GF-D8 (cell line): ENCODE measurements at places on chromosomes 12 and 14.
A peak's percentile ranks its signal among the peaks of the same experiment; 100 is the strongest.

GRCh38 chr12:32558903-32559302 is 120.2 kb upstream of the DNM1L start:
- DNase-seq: no peak

- DNase-seq: no peak
Observed at GRCh38 chr14:68674538-68675232, 118.2 kb downstream of the ZFP36L1 start.

DNA sequence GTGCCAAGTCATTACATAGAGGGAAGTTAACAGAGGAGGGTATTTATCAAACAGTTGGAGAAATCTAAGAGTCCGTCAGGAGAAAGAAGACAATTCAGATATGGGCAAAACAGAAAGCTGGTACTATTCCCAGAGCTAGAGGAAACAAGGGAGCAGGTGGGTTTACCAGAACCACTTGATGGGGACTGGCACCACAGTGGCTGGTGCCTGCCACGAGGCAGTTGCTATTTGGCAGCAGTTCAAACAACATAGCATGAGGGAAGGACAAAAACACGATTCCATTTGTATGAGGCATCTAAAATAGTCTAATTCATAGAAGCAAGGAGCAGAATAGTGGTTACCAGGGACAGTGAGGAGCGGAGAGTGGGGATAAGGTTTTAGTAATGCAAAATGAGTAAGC is 24.6 kb upstream of the KLRD1 start:
- no peak for DNase-seq

- DNase-seq: no peak
Observed at GRCh38 chr14:70896981-70897380, 10.3 kb upstream of the PCNX1 start.

GRCh38 chr12:97167598-97167997 is 260.5 kb downstream of the NEDD1 start:
- DNase-seq: no peak

GRCh38 chr14:30708157-30708556 is 86.0 kb downstream of the SCFD1 start:
- DNase-seq: no peak

- peak; percentile 21 for DNase-seq
Observed at GRCh38 chr12:85076688-85077430, 40.7 kb downstream of the LRRIQ1 start.

DNA sequence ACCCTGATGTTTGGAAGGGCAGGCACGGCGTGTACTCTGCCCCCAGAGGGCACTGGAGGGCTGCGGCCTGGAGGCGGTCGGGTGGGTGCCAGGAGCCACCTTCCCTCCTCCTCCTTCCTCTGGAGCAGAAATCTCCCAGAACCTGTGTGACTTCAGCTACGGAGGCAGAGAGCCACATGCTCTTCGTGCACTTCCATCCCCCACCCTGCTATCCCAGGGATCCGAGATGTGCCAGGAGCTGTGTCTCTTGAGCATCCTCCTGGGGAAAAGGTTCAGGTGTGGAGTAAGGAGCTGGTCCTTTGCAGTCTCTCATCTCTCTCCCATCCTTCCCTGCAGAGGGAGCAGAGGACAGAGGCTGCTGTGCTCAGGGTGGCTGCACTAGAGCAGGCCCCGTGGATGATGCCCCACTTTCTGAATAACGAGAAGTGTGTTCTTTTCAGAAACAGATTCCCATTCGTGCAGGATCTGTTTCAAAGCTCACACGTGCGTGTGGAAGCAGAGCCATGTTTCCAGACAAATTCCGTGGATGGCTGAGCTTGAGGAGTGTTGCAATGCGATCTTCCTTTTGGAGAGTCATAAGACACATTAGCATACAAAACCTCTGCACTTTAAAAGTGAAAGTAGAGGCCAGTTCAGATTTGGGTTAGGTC is 162.9 kb downstream of the ADGRD1 start:
- no peak for DNase-seq

DNA sequence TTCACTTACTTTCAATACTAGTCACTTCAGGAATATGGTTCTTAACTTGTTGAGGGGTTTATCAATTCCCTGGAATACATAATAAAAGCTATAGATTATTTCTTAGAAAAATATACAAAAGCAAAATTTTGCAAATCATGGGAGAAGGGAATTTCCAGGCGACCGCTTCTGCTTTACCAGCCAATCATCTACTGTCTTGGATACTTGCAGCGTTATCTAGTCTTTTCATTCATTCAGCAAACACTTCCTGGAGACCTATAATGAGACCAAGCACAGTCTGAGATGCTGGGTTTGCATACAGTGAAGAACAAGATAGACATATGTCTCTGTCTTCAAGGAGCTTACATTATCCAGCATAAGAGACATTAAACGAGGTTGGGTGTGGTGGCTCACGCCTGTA is 1.5 kb upstream of the MRPL42 start:
- no peak for DNase-seq

- no peak for DNase-seq
Observed at GRCh38 chr14:99818503-99819036, 25.4 kb downstream of the EML1 start.

- no peak for DNase-seq
Observed at GRCh38 chr14:84144166-84144565, 1385.8 kb upstream of the FLRT2 start.

DNA sequence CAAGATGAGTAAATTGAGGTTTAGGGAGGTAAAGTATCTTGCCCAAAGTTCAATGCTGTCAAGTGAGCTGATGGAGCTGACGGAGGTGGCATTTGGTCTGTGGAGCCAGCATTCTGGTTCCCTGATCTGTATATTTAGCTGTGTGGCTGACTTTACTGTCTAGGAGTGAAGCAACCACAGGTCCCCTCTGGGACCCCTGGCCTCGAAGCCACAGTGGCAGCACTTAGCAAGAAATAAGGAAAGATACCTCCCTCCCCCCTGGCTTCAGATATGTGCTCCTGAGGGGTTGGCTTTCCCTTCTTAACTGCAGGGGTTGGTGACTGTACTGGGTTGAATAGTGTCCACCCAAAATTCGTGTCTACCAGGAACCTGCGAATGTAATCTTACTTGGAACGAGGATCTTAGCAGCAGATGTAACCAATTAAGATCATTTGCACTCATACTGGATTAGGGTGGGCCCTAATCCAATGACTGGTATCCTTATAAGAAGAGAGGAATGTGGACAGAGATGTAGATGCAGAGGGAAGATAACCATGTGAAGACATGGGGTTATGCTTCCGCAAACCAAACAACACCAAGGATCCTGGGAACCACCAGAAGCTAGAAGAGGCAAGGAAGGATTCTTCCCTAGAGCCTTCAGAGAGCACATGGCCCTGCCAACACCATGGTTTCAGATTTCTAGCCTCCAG is 2.0 kb upstream of the ACVR1B start:
- DNase-seq: no peak

GRCh38 chr12:132771126-132771838 is 9.7 kb upstream of the ANKLE2 start:
- peak; percentile 20 for DNase-seq

DNA sequence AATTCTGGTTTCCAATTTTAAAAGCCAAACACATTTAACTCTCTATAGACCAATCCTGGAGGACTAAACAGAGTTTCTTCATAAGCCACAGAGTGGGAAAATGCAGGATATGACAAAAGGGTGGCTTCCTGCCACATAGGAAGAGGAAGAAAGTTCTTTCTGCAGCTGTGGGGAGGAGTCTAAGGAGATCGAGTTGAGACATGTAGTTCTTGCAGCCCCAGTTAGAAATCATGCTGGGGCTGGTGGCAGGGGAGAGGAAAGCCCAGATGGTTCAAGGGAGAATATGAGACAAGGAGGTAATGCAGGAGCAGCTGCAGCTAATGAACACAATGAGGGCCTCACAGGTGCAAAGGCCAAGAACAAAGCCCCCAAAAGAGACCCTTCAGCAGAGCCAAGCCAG is 85.0 kb upstream of the ARID2 start:
- peak; percentile 94 for DNase-seq

- no peak for DNase-seq
Observed at GRCh38 chr12:110849221-110849620, 2.4 kb downstream of the CCDC63 start.

DNA sequence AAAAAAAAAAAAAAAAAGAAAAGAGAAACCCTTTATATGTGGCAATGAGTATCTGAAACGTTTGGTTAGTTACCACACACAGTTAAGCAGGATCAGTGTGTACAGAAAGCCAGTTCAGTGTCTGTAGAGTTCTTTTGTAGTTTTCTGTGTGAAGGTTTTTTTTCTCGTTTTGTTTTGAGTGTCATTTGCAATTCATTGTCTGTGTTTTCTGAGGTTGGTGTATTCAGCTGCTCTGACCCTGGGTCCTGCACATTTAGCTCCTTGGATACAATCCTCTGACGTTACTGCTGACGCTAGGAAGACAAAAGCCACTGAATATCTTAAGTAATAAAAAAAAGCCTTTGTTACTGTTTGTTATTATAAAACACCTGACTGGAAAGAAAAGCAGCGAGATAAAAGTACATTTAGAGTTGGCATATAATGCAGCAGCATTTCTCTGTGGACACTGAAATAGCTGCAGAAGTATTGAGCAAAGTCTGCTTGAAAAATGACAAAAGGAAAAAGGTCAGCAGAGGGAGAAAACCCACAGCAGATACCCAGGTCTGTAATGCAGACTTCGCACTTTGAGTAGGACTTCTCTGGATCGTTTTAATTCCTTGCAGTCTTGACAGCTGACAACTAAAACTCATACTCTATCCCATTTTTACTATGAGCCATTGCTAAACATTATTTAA is 89.0 kb downstream of the POLR3B start:
- no peak for DNase-seq

GRCh38 chr14:74275241-74275841 is 27.4 kb downstream of the ABCD4 start:
- DNase-seq: no peak

DNA sequence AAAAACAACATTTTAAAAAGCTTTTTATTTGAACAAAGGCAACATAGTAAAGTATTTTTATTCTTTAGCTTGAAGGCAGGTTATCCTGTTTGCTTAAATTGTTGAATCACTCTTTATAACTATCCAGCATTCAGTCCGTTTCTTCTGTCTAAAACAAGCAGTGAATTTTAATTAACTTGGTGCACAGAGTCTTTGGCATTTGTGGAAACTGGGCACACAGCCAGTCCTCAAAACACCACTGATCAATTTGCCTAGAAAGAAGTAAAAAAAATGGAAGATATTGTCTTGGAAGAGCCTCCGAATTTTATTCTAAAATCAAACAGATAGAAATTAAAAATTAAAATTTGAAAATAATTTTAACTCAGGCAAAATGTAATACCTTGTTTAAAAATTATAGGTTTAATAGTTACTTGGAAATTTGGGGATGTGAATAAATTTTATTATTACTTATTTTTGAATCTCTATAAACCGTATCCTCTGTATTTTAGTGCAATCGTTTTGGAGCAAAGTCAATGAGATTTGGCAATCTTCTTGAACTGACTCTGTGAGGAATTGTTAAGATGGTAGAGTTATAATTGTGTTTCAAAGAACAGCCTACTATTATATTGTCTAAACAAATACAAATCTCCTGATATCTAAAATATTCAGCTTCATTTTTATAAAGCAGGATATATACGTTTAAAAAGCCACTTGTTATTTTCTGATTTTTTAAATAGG is 927.0 kb downstream of the SLC16A7 start:
- no peak for DNase-seq

- no peak for DNase-seq
Observed at GRCh38 chr12:132904718-132905328, 17.4 kb upstream of the CHFR start.

DNA sequence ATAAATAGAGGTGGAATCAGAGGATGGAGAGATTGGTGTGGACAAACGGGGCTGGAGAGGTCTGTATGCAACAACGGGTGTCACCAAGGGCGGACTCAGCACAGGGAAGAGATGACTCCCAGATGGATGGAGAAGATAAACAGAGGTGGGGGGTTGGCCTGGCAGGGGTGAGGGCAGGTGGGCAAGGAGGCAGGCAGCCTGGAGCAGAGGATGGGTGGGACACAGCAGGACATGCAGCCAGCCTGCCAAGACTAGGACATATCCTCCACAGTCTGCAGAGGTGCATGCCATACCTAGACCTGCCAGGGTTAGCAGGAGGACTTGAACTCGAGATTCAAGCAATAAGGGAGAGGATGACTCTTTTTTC is 56.2 kb downstream of the TTC7B start:
- DNase-seq: no peak

GRCh38 chr12:87928031-87928430 is 101.2 kb downstream of the C12orf50 start:
- DNase-seq: no peak

GRCh38 chr12:45762185-45763110 is 32.9 kb downstream of the ARID2 start:
- no peak for DNase-seq

- no peak for DNase-seq
Observed at GRCh38 chr14:81834308-81834707, 300.7 kb upstream of the SEL1L start.

DNA sequence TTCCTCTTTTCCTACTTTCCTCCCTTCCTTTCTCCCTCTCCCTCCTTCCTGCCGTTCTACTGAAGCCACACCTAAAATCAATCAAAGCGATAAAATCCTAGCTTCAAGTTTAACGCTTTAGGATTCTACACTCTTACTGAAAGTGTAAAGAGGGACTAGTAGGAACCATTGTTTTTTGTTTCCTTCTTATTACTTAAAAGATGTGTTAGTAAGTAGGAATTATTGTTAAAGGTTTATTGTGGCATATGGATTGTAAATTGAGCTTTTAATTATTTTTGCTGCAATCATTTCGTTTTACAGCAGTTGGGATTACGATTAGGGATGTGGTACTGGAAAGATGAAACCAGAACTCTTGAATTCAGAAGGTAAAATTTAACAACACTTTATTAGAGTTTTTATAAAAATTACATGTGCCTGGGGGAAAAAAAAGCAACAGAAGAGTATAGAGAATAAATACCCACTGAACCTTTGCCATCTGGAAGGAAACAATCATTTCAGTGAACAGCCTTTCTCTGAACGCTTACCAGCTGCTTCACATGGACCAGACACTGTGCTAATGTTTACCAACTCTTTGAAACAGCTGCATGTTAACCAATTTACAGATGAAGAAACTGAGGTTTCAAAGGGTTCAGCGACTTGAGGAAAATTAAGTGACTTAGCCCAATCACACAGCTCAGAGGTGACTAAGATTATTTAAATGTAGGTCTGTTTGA is 1.0 kb downstream of the PPP1R36 start:
- no peak for DNase-seq

DNA sequence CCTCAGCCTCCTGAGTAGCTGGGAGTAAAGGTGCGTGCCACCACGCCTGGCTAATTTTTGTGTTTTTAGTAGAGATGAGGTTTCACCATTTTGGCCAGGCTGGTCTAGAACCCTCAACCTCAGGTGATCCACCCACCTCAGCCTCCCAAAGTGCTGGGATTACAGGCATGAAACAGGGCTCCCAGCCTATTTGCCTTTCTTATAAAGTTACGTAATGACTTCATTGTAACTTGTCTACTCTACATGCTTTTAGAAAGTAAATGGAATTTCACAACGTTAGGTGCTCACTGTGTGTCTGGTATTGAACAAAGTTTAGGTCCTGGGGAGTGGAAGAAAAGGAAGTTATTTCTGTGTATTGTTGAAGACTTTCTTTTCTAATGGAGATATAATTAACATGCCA is 12.5 kb downstream of the CFAP251 start:
- no peak for DNase-seq

DNA sequence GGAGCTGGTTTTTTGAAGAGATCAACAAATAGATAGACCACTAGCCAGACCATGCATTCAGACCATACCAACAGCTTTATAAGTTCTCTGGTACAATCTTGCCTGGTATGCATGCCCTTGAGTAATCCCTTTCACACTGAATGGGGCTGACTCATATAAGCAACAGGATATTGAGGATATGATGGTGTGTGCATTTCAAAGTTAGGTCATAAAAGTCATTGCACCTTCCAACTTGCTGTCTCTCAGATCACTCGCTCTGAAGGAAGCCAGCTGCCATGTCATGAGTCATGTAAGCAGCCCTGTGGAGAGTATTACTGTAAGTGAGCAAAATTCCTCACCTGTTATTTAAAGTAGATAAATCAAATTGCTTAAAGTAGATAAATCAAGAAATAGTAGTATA is 45.0 kb upstream of the OR6J1 start:
- no peak for DNase-seq
